ENCODE measurements at places on chromosomes 16 and 17.

DNA sequence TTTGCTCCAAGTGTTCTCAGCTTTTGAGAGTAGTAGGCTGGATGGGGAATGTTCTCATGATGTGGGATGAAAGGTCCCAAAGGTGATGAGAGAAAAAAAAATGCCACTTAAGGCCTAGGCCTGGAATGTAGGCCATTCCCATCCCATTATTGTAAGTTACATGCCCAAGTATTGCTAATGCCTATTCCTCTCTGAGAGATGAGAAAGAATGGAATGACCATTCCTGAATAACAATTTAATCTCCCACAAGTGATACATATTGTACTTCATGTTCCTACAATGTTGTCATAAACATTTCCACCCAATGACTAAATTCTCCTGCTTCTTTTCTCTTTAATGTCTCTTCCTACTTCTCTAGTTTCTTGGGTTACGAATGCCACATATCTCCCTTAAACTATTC lies 102.8 kb upstream of the KCNJ16 start:
- DNase-seq, result no peak

DNA sequence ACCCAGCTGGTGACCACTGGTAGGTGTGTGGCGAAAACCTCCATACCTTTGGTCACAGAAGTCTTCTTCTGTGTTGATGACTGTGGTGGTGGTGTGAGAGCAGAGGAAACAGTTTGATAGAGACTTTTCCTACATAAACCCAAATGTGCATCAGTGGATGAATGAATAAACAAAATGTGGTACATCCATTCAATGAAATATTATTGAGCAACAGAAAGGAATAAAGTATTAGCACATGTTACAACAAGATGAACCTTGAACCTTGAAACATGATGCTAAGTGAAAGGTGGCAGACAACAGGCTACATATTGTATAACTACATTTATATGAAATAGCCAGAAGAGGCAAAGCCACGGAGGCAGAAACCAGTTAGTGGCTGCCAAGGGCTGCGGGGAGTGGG lies 15.2 kb downstream of the CDK5R1 start:
- no peak for DNase-seq

- no peak for DNase-seq
Observed at GRCh38 chr17:80940171-80941123, 51.2 kb upstream of the CHMP6 start.

- no peak for DNase-seq
Observed at GRCh38 chr17:3167574-3167973, 29.7 kb upstream of the OR1A2 start.

DNA sequence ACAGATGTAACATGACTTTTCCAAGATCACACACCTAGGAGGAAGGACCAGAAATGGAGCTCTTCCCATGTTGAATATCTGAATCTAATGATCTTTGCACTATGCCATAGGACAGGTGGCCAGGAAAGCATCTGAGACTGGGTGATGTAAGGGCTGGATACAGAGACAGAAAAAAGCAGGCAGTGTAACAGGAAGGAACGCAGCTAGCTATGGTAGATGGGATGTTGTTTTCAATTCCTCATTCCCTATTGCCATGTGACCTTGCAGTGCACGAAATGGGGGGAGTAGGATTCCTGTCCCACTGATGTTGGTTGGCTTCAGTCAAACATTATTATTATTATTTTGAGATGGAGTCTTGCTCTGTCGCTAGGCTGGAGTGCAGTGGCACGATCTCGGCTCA lies 3.7 kb upstream of the NPIPB15 start:
- DNase-seq, result no peak

GRCh38 chr17:42706732-42707131 lies 24.4 kb downstream of the CNTNAP1 start:
- DNase-seq, result no peak

DNA sequence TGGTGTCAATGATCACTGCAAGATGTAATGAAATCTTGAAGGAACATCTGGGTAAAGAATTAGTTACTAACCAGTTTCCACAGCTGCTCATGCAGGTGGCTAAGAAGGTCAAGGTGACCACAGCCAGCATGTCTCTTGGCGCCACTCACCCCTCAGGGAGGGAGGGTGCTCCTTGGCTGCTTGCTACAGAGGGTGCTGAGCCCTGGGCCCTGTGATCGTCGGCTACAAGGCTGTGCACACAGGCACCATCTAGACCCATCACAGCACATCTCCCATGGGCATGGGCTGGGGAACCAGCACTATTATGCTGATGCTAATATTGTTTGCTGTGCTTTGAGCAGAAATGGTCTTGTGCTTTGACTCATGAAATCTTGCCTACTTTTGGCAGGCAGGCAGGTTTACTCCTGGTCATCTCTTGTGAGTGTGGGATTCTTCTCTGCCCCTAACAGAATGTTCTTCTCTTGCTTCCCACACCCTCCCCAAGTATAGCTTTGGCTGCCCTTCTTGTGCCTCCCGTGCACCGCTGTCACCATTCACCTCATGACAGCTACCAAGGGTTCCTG lies 36.4 kb downstream of the TXNDC11 start:
- peak; percentile 34 for DNase-seq
